ENCODE measurements at places on chromosomes 1 and 21. TPM values are rescaled to one million over a fixed set of nuclear protein-coding genes. Genes with fewer than 3 reads are reported as not detected.

GRCh38 chr1:17425806-17426600 is 13.5 kb downstream of the RCC2 start:
- H3K36me3 ChIP-seq: peaks cover 58% of the 10 kb centered on the region
- no peaks in the 10 kb centered on the region for H3K4me1 ChIP-seq
- no peak for DNase-seq
- H3K27me3 ChIP-seq: no peaks in the 10 kb centered on the region

CHRM3 gene
- total RNA-seq: 0.85 TPM

NKAIN1 gene
- total RNA-seq: not detected

GRCh38 chr1:194339471-194339870 is 1153.1 kb upstream of the B3GALT2 start:
- DNase-seq: no peak
- no peak overlapping the region for H3K27ac ChIP-seq
- no peaks in the 10 kb centered on the region for H3K27me3 ChIP-seq
- no peaks in the 10 kb centered on the region for H3K36me3 ChIP-seq

SLC9C2 gene
- total RNA-seq: not detected

DNA sequence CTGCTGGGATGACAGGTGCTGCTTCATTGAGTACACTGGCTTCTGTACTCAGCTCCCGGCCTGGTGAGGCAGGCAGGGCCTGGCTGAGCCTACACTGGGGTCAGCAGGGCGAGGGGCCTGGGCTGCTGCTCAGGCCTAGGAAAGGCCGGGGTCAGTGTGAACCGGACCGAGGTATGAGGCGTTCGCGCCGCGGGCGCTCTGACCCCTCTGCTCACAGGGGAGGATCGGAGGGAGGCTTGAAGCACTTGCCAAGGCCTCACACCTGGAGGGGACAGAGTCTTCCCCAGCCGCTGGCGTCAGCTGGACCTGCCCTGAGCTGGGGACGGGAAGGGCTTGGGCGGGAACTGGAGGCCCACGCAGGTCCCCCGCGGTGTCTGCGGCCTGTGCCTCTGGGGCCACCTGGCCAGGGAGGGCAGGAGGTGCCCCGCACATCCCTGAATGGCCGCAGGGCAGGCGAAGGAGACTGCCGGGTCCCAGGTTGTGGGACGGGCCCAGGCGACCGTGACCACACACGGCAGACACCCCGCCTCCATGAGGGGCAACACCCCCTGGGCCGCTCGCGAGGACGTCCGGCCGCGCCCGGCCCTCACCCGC is 466 bp downstream of the PEX10 start:
- H3K27me3 ChIP-seq: peaks cover 5% of the 10 kb centered on the region
- peak overlapping the region; percentile 98 for H3K4me3 ChIP-seq
- H3K4me1 ChIP-seq: peaks cover 26% of the 10 kb centered on the region
- H3K36me3 ChIP-seq: peaks cover 25% of the 10 kb centered on the region

GRCh38 chr1:198780376-198780775 is 141.5 kb downstream of the PTPRC start:
- no peak overlapping the region for H3K27ac ChIP-seq
- H3K4me1 ChIP-seq: no peaks in the 10 kb centered on the region
- no peak overlapping the region for H3K4me3 ChIP-seq
- H3K36me3 ChIP-seq: no peaks in the 10 kb centered on the region
- no peaks in the 10 kb centered on the region for H3K27me3 ChIP-seq
- DNase-seq: no peak

GJC2 gene
- total RNA-seq: 5.4 TPM

ALPL gene
- 35.3 TPM for total RNA-seq

GRCh38 chr1:248007778-248008177 is 5.7 kb upstream of the OR2L5 start:
- DNase-seq: no peak
- no peak overlapping the region for H3K27ac ChIP-seq
- H3K27me3 ChIP-seq: no peaks in the 10 kb centered on the region
- no peaks in the 10 kb centered on the region for H3K4me1 ChIP-seq
- no peaks in the 10 kb centered on the region for H3K36me3 ChIP-seq
- H3K4me3 ChIP-seq: no peak overlapping the region

- H3K36me3 ChIP-seq: no peaks in the 10 kb centered on the region
- no peak overlapping the region for H3K4me3 ChIP-seq
- H3K27me3 ChIP-seq: no peaks in the 10 kb centered on the region
- H3K27ac ChIP-seq: no peak overlapping the region
- no peak for DNase-seq
Measured at GRCh38 chr1:44377925-44378784, 23.1 kb upstream of the ERI3 start.
